RKO (cell line): ENCODE measurements at places on chromosomes 3 and 15.

DNA sequence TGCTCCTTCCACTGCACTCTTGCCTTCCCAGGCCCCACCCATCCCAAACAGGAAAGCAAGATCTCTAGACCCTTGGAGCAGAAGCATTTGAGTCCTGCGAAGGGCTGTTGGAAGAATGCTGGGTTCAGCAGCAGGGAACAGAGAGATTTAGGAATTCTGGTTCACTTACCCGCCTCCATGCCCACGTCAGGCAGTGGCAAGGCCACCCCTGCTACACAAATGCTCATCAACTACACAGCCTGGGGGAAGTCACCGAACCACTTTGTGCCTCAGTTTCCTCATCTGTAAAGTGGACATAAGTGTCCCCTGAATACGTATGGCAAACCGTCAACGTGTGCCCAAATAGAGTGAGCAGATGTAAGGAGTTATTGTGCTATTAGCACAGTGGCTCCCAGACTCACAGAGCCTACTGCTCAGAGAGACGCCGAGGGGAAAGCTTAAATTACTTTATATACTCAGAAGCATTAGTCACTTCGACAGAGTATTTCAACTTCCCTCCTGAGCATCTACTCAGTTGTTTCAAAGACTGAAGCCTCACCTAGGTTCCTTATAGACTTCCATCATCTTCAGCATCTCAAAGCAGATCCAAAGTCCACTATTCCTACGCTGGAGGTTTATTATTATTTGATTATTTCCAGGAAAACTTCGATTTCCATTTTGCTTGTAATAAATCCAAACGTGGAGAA is 905 bp downstream of the HOMER2 start:
- no peak for DNase-seq

- peak; percentile 85 for DNase-seq
These were observed at the start of gene DHX30 for GRCh38 chr3:47802734-47803479. Gene DHX30 (plus strand): TSS chr3:47803138. CDS start chr3:47810684, 7,546 bp downstream.

GRCh38 chr3:14439501-14440167 is 37.2 kb downstream of the SLC6A6 start:
- no peak for DNase-seq

- peak; percentile 94 for DNase-seq
These were observed 110.5 kb downstream of the PGPEP1L start for GRCh38 chr15:98896802-98897732.

DNA sequence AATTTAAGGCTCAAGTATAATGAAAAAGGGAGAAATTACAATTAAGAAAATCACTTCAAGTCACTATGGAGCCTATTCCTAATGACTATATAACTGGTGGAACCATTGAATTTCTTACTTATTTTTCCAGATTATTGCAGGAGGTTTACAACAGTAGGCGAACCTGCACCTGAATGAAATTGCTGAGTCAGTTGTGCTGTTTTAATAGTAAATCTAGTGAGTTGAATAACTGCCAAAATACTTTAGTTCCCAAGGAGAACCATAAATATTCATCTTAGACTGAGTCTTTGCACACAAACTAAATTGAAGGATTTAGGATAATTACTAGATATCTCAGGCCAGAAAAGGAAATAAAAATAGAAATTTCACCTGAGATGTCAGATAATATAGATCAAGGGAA is 1052.8 kb downstream of the NAALADL2 start:
- no peak for DNase-seq

GRCh38 chr3:148379763-148380382 is 317.8 kb upstream of the AGTR1 start:
- DNase-seq = peak; percentile 79

DNA sequence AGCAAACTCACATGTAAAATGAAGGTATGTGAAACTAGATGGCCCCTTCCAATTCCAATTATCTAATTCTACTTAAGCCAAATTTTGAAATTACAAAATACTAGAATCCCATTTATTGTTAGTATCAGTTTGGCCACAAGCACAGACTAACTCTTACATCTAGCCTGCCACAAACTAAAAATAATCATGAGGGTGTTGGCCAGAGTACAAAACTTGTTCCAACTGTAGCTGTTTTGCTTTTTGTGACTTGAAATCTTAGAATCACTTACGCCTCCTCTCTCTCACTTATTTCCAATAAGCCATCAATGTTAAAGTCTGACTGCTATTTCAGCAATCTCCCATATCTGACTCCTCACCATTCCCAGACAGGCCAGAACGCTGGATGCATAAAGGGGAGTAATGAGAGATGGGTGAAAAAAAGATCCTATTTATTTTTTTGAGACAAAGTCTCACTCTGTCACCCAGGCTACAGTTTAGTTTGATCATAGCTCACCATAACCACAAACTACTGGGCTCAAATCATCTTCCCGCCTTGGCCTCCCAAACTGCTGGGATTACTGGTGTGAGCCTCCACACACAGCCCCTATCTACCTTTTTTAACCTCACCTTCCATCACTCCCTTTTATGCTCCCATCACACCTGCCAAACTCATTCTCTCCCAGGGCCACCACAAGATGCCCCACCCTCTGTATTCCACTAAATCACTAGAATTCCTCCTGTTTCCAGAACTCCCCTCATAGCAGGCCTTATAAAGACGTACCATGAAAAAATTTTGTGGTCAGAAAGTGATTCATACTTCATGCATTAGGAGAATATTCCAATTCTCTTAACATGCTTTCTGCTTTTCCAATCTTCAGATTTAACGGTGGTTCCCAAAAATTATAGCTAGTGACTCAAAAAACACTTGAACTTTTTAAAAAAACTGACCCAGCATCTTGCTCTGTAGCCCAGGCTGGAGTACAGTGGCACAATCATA is 36.5 kb downstream of the ATOSA start:
- no peak for DNase-seq

GRCh38 chr15:81338170-81339007 is 14.4 kb upstream of the STARD5 start:
- peak; percentile 15 for DNase-seq

DNA sequence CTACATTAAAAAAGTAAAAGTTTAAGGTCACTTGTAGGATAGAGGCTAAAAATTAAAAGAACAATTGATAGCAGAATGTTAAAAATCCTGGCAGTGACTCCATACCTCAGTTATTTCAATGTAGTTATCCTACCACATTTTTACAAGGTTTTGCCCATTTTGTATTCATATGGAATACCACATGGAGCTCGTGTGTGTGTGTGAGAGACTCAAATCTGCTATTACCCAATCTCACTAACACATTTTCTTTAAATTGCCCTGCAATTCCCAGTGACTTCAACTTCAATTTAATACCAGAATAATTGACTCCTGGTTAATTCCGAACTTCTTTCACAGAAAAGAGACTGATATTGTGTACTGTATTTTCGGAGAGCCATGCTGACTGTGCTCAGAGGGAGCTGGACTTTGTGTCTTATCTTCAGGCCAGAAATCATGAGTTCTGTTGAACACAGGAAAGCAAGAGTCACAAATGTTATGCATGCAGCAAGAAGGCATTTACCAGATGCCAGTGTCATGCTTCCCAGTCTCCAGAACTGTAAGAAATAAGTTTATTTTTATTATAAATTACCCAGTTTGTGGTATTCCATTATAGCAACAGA is 529.0 kb upstream of the NECTIN3 start:
- no peak for DNase-seq

- no peak for DNase-seq
These were observed 202.7 kb downstream of the EDEM1 start for GRCh38 chr3:5390221-5390620.

- no peak for DNase-seq
These were observed 153.1 kb upstream of the STT3B start for GRCh38 chr3:31379598-31379997.

- DNase-seq = no peak
These were observed 2.7 kb upstream of the WNT5A start for GRCh38 chr3:55489798-55490132.

DNA sequence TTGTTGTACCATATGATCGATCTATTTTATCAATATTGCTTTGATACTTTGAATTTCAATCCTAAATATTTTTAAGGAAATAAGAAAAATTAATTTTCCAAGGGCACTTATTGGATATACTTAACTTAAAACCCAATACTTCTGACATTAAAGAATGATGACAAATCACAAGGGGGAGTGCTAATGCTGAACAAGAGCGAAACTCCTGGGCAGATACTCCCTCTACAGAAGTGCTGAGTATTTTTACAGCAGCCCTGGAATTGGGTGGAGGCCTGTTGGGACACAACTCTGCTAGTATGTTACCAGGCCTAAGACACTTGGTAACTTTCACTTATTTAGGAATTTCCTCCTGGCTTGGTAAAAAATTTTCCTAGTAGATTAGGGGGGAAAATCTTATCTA is 46.2 kb downstream of the DENND6A start:
- peak; percentile 20 for DNase-seq

DNA sequence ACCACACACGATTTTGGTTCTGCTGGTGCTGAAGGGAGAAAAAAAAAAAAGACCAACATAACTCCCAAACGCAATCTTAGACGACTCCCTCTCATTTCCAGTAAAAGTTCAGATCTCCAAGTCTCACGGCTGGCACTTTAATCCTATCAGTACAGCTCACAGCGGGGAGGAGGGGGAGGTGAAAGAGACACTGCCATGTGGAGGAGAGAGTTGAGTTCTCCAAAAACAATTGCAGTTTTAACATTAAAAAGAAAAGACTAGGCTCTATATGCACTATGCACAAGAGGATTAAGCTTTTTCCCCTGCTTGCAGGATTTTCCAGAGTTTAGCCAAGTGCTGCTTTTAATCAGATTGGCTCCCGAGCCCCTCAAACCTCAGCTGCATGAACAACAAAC is 16.8 kb downstream of the BMF start:
- DNase-seq = no peak

DNA sequence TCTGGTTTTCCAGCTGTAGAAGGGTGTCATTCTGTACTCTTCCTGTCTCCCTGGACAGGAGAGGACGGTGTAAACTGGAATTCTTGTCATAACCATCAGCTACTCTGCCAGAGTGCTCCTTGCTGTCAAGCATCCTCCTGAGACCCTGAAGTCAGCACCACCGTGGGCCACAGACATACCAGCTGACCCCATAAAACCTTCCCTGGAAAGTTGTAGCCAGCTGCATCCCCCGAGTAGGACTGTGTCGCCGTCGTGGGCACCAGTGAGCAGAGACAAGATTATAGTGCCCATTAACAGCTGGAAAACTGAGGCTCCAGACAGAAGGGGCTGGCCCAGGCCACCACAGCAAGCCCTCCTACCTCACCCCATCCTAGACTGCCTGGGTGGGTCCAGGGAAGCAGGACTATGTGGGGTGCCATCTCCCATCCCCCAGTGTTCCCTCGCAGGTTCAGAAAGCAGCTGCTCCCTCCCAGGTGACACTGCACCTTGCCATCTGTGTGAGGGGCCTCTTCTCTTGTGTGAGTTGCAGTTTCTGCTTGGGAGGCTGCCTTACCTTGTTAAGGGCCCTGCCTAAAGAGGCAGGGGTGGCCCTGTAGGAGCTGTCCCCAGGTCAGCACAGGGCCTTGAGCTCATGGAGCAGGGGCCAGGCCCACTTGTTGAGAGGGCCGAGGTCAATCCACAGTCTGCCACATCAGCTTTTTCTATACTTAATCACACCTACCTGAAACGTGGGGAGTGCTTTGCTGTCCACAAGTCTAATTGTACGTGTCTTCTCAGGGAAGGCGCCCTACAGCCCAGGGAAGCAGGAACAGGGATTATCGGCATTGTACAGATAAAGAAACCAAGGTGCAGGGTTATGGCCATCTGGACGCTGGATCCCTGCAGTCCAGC is 191.9 kb upstream of the LINGO1 start:
- DNase-seq = no peak

GRCh38 chr3:8191406-8191805 is 310.2 kb upstream of the LMCD1 start:
- no peak for DNase-seq

DNA sequence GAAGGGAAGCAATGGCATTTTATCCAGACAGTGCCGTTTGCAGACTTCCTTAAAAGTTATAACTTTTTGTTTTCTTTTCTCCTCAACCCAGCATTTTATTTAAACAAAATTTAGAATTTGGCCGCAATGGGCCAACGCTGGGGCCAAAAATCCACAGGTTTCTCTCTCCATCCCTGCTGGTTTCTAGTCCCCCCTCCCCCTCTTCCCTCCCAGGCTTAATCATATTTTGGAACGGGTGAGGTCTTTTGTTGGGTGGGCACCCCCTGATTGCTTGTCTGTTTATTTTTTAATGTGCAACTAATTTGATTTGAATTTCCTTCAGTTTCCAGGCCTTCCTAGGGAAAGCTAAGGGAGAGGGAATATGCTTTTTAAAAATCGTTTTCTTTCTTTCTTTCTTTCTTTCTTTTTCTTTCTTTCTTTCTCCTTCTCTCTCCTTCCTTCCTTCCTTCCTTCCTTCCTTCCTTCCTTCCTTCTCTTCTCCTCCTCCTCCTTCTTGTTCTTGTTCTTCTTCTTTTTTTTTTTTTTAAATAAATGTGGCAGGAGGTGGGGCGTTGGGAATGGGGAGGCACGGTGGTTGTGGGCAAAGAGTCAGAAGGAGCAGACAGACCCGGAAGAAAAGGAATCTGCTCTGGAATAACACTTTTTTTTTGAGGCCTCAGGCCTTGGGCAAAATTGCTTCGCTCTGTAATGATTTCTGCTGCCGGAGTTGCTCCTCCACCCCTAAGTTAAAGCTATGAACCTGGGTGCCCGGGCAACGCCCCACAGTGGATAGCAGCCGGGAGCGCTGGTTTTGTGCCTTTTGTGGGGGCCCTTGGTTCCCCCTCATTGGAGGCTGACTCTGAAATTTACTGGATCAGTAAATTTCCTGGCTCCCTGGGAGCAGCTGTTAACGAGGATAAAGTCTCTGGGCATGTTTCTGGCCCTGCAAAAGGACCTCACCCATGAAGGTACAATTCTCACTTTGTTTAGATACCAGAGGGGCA is 1.9 kb downstream of the FNDC3B start:
- peak; percentile 63 for DNase-seq

GRCh38 chr3:117801912-117802239 is 1092.3 kb downstream of the TUSC7 start:
- DNase-seq = no peak

- no peak for DNase-seq
These were observed 57.7 kb upstream of the LARS2 start for GRCh38 chr3:45330510-45331295.

DNA sequence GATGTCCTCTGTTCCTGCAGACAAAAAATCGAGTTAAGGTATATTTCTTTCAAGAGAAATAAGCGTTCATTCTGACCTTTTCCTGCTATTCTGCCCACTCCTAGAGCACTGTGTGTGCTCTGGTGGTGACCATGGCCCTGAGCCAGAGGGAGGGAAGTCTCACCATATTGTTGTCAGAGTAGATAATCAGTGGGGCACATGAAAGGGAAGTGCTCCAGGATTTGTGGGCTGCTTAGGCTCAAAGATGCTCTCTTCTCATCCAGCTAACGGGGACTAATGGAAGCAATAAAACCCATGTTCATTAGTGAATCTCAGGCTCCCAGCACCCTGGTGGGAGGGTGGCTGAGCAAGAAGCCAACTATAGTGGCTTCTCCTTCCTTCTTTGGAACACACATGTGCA is 70.7 kb upstream of the EOMES start:
- no peak for DNase-seq

DNA sequence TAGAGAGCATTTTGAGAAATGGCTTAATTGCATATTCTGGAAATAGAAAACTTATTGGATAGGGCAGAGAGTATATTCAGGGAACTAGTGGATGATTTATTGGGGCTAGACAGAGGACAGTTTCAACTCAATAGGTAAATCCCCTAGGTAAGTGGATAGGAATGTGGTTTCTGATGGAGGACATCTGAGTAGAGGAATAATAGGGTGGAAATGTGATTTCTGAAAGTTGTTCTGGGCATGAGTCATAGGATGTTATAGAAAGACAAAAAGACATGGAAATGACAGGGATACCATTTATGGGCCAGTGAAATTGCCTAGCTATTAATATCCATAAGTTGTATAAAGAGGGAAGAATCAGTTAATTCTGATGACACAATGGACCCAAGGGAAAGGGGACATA is 563.3 kb upstream of the GOLIM4 start:
- DNase-seq = no peak
